Left cardiac atrium (tissue), 4 donors: ENCODE measurements at places on chromosomes 6 and 20. TPM values are rescaled to one million over a fixed set of nuclear protein-coding genes. Genes with fewer than 3 reads are reported as not detected.

PLG gene
- total RNA-seq = not detected

BEND6 gene
- total RNA-seq = 1.2 TPM

HLA-DMB gene
- total RNA-seq = 15.8 TPM

FNDC11 gene
- total RNA-seq = not detected

RIMS4 gene
- total RNA-seq = 0.58 TPM

SLC22A2 gene
- not detected for total RNA-seq

B3GAT2 gene
- not detected for total RNA-seq

C6orf15 gene
- not detected for total RNA-seq

WFDC10B gene
- total RNA-seq = not detected

SIRPA gene
- 38.4 TPM for total RNA-seq

TPBG gene
- total RNA-seq = 9.8 TPM

ADGRF5 gene
- 37.4 TPM for total RNA-seq

NUDT3 gene
- 36.6 TPM for total RNA-seq

- no peak for DNase-seq
Observed at GRCh38 chr6:112983713-112984261, 636.7 kb downstream of the RFPL4B start.

DNA sequence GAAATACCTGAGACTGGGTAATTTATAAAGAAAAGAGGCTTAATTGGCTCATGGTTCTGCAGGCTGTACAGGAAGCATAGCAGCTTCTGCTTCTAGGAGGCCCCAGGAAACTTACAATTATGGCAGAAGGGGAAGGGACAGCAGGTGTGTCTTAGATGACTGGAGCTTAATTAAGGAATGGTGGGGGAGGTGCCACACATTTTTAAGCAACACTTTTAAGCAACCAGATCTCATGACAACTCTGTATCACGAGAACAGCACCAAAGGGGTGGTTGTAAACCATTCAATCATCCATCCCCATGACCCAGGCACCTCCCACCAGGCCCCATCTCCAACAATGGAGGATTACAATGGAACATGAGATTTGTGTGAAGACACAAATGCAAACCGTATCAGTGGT lies 26.9 kb downstream of the FIG4 start:
- DNase-seq = no peak

GRCh38 chr6:106069478-106069877 lies 16.7 kb upstream of the PRDM1 start:
- no peak for DNase-seq

DNA sequence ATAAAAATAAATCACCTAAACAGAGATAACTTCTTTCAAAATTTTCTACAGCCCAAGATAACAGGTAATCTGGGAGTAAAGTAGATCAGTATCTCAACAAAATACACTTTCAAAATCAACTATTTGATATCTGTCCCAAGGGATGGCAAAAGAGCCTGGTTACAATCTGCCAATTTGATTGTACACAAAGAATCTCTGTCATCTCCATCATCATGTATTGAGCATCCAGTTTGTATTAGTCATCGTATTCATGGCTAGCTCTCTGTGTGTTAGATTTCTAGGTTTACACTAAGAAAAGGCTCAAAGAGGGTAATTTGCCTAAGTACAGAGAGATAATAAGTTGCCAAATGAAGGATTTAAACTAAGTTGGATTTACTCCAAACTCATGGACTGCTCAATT lies 329.0 kb upstream of the NRSN1 start:
- no peak for DNase-seq

DNA sequence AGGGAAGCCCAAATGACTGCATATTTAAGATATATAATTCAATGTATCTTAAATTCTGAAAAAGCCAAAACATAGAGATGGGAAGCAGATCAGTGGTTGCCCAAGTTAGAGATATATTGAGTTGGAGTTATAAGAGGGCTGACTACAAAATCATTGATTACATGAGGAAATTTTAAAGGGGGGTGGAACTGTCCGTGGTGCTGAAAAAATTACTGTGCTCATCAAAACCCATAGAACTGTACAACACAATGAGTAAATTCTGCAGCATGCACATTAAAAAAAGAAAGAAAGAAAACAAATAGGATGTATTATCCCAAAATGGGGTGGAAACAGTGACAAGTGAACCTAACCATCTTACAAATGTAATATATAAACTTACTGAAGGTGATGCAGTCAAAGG lies 100.9 kb downstream of the FUT9 start:
- DNase-seq = no peak

DNA sequence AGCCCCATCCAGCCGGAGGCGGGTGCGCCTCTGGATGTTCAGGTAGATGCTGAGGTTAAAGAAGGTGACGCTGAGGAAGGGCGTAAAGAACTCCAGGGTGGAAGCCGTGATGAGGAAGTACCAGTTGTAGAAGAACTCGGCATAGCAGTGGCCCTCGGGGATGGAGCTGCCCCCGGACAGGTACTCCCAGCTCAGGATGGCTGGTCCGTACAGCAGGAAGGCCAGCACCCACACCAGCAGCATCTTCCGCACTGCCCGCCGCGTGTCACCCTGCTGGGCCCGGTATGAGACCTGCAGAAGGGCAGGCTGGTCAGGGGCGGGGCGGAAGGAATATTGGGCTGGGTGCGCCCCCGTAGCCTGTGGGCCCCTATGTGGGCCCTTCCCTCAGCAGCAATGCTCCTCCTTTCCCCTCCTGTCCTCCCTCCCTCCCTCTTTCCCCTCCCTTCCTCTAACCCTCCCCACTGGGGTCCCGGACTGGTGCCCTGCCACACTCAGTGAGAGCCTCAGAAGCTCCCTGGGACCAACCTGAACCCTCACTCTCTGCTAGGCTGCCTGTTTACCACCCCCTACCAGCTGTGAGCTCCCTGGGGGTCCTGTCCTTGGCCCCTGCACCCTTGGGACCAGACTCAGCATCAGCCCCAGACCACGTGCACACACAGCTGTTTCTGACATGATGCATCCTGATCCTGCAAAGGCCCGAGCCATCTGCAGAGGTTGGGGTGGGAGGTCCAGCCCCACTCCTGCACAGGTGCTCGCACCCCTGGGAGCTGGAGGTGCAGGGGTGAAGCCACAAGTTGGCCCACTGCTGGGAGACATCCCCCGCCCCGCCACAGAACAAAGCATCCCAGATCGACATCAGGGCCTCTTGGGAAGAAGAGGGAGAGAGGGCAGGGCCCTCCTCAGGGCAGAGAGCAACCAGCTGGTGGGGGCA lies 3.2 kb downstream of the HRH3 start:
- no peak for DNase-seq

GRCh38 chr6:159760602-159761057 lies 1.2 kb upstream of the ACAT2 start:
- no peak for DNase-seq

- DNase-seq = no peak
Observed at GRCh38 chr6:36353411-36353915, 16.8 kb upstream of the BNIP5 start.

- DNase-seq = peak; percentile 92
Observed at GRCh38 chr6:130018292-130018743, at the start of gene L3MBTL3. L3MBTL3 (plus strand) TSS chr6:130018581; CDS start chr6:130042700, 24,119 bp downstream.

DNA sequence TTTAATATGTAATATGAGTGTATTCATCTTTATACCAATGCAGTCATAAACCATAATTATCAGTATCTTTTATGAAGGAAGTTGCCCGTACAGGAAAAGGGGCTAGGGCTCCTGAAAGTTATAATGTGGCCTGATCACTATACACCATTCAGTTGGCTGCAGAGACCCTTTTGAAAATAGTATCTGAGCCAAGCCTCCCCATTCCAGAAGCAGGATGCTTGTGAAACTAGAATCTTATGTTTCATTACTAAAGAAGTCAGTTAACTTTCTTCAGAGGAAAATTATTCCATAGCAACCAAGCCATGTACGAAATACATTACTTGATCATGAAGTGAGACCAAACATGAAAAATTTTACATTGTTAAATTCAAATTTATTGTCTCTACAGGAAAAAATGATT lies 251.5 kb upstream of the TCF21 start:
- DNase-seq = no peak

DNA sequence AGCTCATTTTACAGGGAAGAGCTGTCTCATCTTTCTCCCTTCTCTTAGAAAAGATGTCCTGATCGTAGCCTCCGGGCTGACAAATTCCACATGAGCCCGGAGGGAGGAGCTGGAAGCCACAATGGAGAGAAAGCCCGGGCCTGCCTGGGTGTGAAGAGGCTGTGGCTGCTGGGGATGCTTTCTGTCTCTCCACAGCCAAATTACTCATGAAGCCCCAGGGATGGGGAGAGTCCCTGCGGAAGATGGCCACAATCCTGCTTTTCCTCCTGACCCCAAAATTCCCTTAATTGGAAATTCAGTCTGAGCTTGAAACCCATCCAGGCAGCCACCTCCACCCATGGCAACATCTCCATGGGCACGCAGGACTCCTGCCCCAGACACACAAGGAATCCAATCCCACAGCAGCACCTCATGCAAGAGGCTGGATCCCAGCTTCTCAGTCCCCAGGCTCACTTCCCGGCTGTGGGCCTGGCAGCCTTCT lies 32.4 kb downstream of the JPH2 start:
- no peak for DNase-seq

GRCh38 chr6:35034411-35035191 lies 106.5 kb downstream of the TCP11 start:
- peak; percentile 70 for DNase-seq

- no peak for DNase-seq
Observed at GRCh38 chr6:4180652-4181255, 45.4 kb upstream of the ECI2 start.

DNA sequence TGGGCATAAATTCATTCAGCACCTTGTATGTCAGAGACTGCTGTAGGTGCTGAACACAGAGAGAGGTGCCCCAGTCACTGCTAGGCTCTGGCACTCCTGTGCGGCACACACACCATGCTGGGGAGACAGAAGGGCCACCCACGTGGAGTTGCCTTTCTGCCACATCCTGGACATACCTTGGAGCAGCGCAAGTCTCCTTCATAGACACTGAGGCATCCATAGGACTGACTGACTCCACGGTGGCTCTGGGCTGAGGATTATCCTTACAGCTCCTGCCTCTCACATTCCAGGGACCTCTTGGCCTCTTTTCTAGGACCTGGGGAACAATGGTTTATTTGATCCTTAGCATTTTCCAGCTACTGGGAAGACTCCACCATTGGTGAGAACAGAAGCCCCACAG lies 26.0 kb upstream of the SLC22A23 start:
- DNase-seq = no peak

DNA sequence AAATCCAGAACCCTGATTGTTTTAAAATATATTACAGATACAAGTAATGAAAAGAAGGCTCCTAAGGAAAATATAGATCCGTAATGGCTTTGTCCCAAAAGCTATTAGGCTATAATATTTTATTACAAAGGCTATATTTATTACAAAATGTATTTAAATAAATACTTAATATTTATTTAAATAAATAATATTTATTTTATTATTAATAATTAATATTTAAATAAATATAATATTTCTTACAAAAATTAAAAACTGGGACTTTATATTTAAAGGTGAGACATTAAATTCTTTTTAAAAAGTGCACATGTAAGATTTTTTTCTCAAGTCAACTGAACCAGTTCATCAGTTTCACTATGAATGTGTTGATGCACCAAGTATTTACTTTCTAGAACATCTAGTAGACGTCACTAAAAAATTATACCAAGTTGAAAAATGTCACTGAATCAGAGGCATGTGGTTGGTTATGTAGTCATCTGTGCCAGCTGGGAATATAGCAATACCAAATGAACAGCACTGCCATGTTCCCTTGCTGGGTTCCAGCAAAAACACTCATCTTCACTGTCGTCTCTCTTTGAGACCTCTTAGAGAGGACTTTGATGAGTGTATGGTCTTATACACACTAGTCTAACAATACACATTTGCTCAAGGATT lies 278.9 kb downstream of the ESR1 start:
- DNase-seq = no peak

DNA sequence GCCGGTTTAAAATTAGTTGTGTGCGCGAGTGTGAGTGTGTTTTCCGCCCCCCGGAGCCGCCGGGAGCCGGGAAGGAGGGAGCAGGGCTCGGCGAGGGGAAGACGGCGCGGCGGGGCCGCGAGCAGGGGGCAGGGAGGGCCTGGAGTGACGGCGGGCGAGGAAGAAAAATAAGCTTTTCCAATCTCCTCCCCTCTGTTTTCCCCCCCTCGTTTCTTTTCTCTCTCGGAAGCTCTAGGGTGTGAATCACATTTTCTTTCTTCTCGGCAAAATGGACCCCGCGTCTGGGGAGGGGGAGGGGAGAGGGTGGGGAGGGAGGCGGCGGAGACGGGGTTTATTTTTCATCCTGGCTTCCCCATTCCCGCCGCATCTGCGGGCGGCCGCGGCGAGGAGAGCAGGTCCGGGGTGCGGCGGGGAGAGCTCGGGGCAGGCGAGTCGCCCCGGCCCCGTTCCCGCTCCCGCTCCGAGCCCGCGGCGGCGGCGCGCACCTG lies 881 bp downstream of the BICRAL start:
- DNase-seq = peak; percentile 84

- DNase-seq = no peak
Observed at GRCh38 chr6:1481286-1481685, 91.9 kb downstream of the FOXF2 start.

DNA sequence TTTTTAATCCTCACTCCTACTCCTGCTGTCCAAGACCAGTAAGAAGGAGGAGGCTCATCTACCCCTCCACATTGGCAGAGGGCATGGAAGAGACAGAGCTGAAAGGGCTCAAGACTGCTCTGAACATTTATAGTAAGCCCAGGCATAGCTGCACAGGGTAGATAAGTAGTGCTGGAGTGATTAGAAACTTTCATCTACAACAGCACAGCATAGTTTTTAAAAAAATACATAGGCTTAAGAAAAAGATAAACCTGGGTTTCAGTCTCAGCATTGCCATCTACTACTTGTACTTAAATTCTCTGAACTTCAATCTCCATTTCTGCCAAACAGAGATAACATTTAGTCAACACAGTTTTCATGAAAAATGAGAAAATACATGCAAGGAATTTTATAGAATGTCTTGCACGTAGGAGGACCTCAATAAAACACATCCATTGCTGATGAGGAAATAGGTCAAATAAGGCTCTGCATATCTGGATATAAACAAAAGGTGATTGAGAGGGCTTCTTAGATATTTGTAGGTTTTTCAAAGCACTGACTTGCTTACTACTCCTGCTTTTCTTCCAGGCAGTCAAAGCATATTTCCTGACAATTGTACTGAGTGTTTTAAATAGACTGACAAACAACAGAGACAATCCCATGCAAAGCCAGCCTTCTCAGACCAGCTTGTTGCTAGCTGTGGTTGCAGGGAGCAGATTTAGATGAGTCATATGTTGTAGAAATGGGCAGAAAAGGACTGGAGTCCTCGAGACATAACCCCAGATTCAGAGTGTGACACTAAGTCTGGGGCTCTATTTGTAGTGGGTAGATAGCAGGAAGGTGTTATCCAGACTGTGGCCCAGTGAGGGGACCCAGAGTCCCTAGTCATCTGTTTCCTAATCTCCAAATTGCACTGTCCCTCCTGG lies 107.4 kb upstream of the TAB2 start:
- DNase-seq = no peak
